A172 (cell line): ENCODE measurements at places on chromosomes 11 and 22. TPM values are rescaled to one million over a fixed set of nuclear protein-coding genes. Genes with fewer than 3 reads are reported as not detected.

DNA sequence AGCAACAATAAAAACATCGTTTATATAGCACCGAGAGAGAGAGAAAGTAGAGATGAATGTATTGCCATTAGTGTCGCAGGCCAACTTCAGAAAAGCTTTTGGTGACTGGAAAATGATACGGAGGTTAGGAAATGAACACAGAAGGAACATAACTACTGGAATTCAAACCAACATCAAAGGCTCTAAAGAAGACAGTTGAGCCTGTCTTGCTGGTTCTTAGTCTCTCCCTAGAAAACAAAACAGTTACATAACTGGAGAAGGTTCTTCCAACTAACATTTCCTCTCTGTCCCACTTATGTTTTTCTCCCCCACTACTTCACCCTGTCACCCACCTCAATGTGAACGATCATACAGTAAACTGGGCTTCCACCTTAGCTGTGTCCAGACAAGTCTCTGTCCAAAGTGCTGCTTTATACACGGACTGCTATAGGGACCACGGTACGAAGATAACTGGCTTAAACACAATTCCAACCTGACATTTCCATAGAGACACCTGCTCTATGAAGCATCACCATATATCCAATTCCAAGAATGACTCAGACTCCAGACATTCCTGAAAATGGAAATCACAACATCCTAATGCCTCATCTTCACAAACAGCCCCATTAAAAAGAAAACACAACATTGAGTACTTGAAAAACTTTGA is 85.2 kb upstream of the ARHGAP32 start:
- no peak for DNase-seq

TMEM86A gene
- 1.7 and 2.8 TPM in 2 replicates for total RNA-seq

DNA sequence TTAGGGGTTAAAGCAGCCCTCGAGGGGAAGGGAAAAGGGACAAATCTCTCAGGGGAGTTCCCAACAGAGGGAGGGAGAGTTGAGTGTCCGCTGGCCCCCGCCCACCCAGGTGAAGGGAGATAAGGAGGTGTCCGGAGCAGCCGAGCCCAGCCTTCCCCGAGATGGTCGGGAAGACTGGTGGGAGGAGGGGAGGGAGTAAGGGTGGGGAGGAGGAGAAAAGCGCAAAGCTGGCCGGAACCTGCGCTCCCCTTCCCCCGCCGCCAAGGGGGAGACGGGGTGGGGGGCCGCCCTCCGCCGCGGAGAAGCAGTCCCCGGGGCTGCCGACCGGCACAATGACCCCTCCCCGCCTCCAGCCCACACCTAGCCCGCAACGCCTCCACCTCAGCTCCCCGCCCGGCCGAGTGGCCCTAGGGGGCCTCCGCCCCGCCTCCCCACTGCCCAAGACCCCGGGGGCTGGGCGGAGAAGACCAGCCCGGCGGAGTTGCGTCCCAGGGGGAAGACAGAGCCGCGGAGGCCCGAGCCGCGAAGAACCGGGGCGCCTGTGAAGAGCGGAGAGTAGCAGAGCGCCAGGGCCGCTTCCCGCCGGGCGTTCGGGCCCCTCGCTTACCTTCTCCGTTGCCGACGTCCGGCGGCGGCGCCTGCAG is 479 bp downstream of the RSF1 start:
- peak; percentile 40 for DNase-seq

GRCh38 chr11:27830206-27830605 is 130.0 kb upstream of the BDNF start:
- no peak for DNase-seq

GRCh38 chr11:31810779-31811647 is at the start of gene PAX6:
TSS of gene PAX6 (minus strand) at chr11:31811322. CDS start at chr11:31806411, 4,911 bp downstream.
- no peak for DNase-seq

SELENOH gene
- 235 and 274 TPM in 2 replicates for total RNA-seq

DNA sequence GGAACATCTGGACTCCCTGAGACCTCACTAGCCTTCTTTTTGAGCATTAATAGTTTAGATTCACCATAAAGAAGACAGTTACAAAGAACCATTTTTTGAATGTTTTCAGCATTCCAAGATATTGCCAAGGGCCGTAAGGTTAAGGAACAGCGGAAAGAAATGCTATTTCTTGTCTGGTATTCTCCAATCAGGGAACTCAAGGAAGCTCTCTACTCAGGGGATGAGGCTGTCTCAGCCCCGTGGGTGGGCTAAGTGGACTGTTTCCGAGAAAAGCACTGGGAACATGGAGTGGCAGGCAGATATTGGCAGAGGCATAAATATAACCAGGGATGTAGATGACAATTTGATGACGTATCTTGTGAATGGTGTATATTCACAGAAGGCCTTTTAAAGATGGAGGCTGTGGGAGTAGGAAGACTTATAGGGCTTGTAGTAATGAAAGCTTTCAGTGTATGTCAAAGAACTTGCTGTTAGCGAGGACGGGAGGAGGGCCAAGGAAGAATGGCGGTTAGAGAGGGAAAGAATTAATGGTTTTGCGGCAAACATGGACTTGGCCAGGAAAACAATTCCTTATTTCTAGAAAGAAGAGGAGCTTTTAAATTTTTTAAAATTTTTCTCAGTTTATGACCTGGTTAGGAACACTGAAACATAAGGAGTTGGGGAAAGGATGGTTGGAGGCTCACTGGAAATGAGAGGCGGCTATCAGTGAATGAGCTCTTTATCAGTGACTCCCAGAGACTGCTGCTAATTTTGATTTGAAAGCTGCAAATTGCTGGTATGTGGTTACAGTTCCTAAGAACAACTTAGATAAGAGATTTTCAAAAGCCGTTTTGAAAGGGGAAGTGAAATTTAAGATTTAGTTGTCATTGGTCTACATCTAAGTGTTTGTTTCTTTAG is 64.6 kb downstream of the ST3GAL4 start:
- no peak for DNase-seq

GRCh38 chr11:11253497-11253896 is 99.6 kb downstream of the CSNK2A3 start:
- no peak for DNase-seq

OR51E2 gene
- total RNA-seq = not detected in 2 replicates

DNA sequence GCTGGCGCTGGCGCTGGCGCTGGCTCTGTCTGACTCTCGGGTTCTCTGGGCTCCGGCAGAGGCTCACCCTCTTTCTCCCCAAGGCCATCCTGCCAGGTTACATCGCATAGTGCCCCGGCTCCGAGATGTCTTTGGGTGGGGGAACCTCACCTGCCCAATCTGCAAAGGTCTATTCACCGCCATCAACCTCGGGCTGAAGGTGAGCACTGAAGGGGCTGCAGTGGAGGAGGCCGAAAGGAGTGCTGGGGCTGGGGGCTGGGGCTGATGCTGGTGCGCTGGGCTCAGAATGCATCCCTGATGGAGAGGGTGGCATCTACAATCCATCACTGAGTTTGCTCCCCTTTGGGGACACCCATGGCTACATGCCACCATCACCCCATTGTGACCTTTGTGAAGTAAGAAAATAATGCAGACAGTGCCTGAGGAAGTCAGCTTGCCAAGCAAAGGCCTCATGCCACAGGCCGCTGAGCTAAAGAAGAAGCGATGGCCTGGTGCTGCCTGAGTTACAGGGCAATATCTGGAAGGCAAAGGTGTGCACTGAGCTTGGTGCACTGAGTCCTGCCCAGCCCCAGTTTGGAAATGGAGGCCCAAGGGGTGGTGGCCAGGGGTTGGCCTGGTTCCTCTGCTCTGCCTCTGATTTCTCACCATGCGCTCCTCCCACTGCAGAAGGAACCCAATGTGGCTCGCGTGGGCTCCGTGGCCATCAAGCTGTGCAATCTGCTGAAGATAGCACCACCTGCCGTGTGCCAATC is 620 bp downstream of the SMPD1 start:
- DNase-seq = no peak

DNA sequence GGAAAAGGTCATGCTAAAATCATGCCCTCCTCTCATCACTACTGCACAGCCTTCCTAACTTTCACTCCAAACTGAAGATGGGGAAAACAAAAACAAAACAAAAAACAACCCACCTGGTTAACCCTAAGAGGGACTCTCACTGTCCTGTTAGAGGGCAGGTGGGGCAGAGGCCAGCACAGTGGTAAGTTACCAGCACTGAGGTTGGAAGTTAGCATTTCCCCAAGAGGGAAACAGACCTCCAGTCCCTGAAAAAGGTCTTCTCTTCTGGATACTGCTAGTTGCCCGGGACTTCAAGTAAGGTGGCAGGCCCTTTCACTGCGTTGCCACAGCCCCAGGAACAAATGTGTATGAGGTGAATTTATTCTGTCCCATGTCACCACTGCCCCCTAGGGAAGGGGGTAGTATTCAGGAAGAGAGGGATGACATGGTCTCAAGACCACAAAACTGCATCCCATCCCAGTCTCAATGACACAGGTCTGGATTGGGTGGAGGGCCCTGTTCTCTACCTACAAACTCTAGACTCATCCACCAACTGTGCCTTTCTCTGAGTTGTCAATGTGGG is 792 bp upstream of the ADAMTS8 start:
- DNase-seq = no peak

DNA sequence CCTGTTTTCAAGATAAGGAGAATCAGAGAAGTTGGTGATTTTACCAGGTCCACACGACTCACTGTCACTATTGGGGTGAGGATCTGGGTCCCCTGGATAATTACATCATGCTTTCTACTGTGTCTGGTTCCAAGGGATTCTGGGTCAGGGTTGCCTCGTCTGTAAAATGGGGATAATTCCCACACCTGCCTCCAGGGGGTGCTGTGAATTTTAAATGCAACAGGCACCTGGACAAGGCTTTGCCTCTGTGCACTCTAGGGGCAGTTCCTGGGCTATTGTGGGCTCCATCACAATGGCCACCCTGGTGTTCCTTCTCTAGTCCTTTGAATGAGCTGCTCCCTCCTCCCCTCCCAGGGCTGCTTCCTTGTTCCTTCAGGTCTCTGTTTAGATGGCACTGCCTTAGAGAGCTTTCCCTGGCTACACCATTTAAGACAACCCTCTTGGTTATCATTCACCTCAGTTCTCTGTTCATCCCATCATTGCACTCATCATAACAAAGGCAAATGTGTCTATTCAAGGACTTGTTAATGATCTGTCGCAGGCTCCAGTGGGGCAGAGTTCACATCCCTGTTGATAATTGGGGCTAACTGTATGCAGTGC is 178.6 kb downstream of the MIAT start:
- DNase-seq = peak; percentile 28

DNA sequence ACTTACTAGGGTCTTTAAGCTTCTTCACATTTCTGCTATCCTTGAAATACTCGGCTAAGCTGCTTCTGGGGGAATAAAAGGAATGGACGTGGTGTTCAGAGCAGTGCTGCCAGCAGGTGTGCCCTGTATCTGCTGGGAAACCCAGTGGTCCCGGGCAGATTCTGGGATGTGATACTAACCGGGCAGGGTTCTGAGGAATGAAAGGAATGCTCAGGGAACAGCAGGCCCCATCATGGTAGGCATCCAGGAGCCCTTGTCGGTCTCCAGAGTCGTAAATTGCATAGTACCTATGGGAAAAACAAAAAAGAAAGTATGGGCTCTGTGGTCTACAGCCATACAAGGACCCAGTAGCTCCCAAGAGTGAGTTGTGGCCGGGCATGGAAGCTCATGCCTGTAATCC is 4.5 kb upstream of the TMEM223 start:
- no peak for DNase-seq

- no peak for DNase-seq
Measured at GRCh38 chr22:42300259-42301076, 30.0 kb upstream of the TCF20 start.

- DNase-seq = no peak
Measured at GRCh38 chr11:123235117-123235655, 40.1 kb upstream of the CLMP start.

- DNase-seq = no peak
Measured at GRCh38 chr22:41862530-41863266, 29.8 kb downstream of the SREBF2 start.

- DNase-seq = no peak
Measured at GRCh38 chr11:116882386-116882785, 45.0 kb upstream of the APOA1 start.
